ENCODE measurements at places on chromosomes 4 and X.

- no peak for DNase-seq
Measured at GRCh38 chrX:10615931-10616774, 4.2 kb downstream of the MID1 start.

DNA sequence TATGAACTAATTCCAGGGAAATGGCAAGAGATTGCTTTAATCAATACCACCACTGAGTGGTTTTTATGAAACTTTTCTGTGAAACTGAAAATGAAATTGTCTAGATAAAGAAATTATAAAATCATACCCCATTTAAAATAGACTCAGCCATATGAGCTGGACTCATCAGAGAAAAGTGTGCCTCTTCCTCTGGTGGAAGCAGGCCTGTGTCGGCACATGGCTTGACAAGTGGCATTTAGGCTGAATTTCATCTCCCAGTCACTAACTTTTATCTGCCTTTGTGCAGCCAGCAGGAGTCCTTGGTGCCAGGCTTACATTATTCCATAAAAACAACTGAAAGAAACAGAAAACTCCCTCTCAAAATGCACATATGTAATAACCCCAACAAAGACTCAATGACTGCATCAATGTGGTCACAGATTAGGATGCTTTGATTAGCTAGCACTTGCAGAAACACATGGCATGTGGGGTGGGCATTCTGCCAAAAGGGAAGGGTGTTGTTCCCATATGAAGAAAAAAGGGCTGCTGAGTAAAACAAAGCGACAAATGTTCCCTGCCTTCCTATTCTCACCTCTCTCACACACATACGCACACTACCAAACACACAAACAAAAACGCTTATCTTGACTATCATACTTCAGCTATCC, 232.3 kb downstream of the PABPC4L start:
- no peak for DNase-seq

DNA sequence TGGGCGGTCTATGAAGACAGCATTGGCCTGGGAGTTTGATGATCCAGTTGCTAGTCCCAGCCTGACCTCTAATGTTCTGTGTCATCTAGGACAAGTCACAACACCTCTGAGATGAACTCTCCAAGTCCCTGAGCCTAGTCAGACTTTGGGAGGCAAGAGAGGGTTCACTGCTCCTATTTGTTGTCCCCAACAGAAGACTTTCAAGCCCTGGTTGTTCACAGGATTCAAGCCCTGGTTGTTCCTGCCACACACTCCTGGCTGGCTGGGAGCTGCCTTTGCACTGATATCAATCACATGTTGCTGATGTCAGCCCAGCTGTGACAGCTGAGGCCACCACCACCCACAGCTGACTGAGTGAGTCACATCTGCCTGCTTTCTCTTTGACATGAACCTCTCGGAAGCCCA, 253.2 kb upstream of the RASGEF1B start:
- no peak for DNase-seq

- DNase-seq = no peak
Measured at GRCh38 chr4:110480031-110480549, 4.1 kb downstream of the ENPEP start.

- no peak for DNase-seq
Measured at GRCh38 chr4:121096629-121097028, 24.3 kb upstream of the NDNF start.

GRCh38 chr4:108963910-108964309, 201.1 kb upstream of the ETNPPL start:
- no peak for DNase-seq

- DNase-seq = no peak
Measured at GRCh38 chr4:113893546-113893945, 85.9 kb downstream of the ARSJ start.

DNA sequence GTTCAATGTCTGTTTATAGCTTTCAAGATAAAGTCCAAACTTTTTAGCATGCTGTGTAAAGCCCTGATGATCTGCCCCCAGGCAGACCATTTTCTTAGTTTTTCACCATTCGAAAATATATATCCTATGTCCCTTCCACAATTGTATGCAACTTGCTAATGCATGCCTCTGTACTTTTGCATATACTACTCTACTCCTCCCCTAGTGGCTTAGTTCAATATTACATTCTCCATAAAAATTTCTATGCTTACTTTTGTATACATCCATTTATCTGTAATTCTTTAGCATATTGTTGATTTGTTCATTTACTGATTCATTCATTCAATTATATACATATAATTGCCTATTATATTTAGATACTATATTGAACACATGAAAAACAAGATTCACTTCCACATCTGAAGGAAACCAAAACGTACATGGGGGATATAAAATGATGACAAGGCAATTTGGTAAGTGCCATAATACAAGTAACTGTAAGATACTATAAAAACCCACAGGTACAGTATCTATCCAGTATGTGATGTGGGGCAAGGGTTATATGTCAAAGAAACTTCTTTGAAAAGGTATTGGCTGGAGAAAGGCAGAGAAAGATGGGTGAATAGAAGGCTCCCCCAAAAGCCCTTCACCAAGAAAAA, 902.5 kb downstream of the FAM133A start:
- no peak for DNase-seq

DNA sequence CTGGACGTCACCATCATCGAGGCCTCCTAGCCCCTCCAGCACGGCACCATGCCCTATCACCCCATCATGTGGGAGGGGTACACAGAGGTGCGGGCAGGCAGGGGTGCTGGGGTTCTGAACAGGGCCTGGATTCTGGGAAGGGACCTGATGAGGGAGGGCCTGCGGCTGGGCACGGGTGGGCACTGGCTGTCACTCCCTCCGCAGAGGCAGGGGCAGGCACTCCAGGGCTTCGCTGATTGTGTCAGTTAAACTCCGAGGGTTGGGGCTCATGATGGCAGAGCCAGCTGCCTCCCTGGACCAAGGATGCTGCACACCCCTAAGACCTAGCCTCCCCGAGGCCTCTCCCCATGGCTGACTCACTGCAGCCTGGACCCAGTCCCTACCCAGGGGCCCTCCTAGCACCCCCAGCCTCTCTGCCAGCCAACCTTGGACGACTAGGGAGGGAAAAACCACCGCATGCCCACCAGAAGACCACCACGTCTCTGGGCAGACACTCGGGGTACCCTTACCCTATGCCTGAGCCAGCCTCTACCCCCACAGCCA, 45.9 kb downstream of the ZFYVE28 start:
- no peak for DNase-seq

DNA sequence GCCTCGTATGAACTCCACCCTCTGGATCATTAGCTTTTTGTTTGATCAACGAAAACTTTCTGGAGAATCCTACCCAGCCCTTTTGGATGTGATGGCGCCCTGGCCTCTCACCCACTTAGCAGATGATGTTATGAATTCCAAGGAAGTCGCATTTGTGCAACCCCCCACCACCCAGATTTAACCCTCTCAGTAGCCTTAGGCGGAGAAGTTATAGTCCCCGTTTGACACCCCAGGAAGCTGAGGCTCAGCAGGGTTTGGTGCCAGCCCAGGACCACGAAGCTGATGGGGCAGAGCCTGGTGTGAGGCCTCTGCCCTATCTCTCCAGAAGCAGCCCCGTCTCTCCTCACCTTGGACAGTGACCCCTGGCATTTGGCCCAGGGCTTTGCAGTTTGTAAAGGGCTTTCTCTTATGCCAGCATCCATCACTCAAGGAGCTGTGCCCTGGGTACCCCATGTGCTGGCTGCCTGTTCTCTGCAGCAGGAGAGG, 1.0 kb downstream of the WFS1 start:
- DNase-seq = no peak

DNA sequence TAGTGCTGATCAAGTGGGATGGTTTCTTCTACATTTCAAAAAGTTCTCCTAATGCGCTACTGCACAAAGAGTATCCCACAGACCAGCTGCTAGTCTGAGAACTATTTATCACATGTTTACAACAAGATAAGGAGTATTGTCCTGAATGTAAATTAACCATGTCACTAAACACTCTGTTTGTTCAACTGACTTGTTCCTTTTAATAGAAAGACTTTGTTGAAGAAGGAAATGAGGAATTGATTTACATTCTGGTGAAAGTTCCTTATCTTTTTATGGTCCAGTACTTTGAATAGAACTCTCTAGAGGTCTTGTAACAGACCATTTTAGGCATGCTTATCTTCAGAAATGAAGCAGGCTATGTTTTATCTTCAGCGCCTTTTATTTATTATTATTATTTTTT, 67.3 kb upstream of the IL13RA1 start:
- no peak for DNase-seq

GRCh38 chr4:144342949-144343760, 202.6 kb upstream of the GYPA start:
- DNase-seq = no peak

DNA sequence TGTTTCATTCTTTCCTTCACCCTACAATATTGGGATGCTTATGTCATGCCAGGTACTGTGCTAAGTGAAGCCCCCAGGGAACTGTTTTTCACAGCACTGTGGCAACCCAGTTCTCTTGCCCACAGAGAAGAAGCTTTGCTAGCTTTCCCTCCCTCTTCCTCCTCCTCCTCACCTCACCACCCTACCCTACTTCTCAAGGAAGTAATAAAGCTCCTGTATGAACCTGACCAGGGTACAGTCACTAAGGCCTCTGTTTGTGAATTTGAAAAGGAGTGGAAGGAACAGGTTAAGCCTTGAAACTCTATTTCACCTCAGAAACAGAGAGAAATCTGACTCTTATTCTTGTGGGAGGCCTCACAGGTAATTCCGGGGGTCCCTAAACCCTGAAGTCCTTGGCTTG, 219.4 kb upstream of the RADX start:
- no peak for DNase-seq

DNA sequence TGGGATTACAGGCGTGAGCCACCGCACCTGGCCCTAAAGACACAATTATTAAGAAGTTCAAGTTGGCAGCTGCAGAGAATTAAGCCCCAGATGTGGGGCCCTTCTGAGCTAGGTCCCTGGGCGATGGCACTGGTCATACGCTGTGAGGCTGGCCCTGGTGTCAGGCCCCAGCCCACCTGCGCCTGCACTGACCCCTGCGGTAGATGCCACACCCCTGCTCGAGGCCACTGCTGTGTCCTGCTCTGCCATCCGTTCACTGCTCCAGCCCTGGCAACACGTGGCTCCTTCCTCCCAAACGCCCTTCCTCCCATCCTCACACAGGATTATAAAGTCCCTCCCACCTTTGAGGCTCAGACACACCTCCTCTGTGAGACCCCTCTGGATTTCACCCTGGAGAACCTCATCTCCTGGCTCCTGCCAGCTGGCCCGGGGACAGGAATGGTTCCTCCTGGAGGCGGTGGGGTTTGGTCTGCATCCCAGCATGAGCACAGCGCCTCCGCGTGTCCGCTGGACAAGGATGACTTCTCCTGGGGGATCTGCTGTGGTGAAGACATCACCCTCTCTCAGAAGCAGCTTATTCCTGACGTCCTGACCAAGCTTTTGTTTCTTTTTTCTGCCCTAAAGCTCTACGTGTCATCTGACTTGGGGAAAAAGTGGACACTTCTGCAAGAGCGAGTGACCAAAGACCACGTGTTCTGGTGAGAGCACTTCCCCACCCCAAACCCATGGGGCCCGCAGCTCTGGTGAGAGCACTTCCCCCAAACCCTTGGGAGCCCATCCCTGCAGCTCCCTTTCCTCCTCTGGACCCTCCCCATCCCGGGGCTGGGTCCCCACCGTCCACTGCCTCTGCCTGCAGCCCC, 219.0 kb upstream of the PSAPL1 start:
- no peak for DNase-seq

GRCh38 chrX:103440621-103441020, 64.3 kb downstream of the BEX3 start:
- DNase-seq = no peak

DNA sequence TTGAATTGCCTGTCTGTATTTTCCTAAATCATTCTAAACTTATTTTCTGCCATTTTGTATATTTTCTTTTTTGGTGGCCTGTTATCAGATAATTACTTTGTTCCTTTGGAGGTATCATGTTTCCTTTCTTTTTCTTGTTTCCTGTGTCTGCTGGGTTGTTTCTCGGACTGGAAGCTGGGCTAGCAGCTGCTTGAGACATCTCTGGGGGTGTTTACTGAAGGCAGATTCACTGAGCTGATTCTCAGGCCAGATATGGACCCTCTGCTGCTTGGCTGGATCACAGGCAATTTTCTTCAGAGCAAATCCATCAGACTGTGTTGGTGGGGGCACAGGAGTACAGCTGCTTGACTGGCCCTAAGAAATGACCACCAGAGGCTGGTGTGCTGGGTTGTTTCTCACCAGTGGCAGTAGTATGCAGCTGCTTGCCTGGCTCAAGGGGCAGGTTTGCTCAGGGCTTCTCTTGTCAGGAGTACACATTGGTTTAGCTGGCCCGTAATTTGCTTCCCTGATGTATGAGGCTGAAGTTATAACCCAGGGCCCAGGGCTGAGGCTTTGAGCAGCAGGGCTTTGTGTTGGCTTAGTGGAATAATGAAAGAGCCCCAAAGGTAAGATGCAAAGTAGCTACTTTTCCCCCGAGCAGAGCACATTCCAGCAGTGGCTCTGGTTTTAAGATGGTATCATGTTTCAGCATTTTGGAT, 680.6 kb downstream of the TECRL start:
- DNase-seq = no peak

- DNase-seq = no peak
Measured at GRCh38 chr4:16090096-16090705, 6.4 kb upstream of the PROM1 start.

DNA sequence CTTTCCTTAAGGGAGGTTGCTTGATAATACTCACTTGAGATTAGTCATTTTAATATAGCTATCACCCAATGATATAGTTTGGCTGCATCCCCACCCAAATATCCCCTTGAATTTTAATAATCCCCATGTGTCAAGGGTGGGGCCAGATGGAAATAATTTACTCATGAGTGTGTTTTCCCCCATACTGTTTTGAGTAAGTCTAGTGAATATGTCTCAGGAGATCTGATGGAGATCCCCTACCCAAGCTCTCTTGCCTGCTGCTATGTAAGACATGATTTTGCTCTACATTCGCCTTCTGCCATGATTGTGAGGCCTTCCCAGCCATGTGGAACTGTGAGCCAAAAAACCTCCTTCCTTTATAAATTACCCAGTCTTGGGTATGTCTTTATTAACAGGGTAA, 539.7 kb upstream of the GRID2 start:
- no peak for DNase-seq

DNA sequence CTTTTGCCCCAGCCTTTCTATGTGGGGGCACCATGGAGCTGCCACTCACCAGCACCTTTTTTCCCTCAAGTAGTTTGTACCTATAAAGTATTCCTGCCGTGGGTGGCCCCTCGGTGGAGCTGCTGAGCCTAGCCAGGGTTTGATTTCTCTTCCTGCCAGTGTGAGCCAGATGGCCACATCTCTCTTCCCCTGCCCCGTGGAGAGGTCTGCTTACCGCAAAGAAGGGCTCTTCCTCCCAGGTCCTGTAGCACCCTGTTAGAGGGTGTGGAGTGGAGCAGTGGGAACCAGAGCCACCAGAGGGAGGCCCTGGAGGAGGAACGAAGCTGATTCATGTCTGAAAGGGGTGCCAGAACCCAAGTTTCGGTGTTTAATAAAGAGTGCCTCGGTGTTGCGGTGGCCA, 95.4 kb downstream of the PTTG2 start:
- no peak for DNase-seq
